Skeletal muscle cell (primary cell): ENCODE measurements at places on chromosomes 2 and 18.

- no peak for DNase-seq
Observed at GRCh38 chr2:146873646-146874259, 971.1 kb upstream of the ACVR2A start.

DNA sequence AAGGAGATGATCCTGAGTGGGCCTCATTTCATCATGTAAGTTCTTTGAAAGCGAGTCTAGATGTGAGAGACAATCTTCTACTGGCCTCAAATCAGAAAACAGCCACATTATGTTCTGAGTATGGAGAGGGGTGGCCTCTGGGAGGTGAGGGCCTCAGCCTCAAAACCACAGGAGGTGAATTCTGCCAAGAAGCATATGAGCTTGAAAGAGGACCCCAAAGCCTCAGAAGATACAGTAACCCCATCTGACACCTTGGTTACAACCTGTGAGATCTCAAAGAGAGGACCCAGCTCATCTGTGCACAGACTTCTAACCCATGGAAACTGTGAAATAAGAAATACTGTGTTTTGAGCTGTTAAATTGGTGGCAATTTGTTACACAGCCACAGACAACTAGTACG is 200.1 kb downstream of the ARHGAP15 start:
- DNase-seq: no peak

GRCh38 chr18:75927791-75928190 is 500.3 kb upstream of the SMIM21 start:
- no peak for DNase-seq

DNA sequence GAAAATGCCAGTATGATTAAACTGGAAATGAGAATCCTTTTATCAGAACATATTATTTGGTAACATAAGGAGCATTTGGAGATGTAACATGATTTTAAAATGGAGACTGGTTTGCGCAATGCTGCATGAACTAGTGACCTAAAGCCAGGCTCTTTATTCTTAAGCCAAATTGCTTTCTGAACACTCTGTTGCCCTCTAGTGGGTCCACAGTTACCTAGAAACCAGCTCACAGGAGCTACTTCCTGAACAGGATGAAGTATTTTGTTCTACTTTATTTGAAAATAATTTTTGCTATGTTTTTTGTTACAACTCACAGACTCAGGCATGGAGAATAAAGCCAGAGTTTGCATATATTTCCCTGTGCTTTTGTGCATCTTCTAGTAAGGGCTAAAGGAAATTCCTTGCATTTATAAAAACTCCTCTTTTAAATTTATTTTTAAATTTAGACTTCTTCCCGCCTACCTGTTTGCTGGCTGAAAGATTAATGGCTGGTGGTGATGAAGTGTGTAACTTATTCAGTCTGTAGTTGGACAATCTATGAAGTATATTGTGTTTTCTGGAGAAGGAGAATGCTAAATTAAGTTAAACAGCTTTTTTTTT is 146.7 kb downstream of the PARD3B start:
- DNase-seq: peak; percentile 77

DNA sequence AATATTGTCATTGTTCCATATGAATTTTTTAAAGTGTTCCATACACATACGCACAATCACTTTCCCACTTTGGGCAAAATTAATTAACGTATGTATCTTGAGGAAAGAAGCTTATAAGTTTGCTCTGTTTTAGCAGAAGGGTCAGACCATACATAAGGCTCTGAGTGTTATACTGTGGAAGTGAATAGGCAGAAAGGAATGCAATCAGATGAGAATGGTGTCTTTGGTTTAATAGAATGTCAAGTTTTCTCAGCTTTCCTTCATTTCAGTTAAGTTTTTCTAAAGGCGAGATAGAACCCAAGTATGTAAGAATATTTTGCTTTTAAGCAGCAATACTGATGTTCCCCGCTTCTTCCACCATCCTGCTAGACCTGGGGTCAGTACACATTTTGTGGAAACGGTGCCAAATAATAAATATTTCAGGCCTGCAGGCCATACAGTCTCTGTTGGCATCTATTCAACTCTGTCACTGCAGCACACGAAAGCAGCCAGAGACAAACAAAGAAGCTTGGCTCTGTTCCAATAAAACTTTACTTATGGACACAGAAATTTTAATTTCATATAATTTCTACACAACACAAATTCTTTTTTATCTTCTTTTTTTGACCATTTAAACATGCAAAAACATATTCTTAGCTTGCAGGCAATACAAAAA is 100.6 kb downstream of the UPP2 start:
- no peak for DNase-seq

- DNase-seq: no peak
Observed at GRCh38 chr2:209389171-209389618, 34.7 kb upstream of the MAP2 start.

GRCh38 chr2:217903859-217904613 is 98.8 kb downstream of the TNS1 start:
- DNase-seq: no peak

DNA sequence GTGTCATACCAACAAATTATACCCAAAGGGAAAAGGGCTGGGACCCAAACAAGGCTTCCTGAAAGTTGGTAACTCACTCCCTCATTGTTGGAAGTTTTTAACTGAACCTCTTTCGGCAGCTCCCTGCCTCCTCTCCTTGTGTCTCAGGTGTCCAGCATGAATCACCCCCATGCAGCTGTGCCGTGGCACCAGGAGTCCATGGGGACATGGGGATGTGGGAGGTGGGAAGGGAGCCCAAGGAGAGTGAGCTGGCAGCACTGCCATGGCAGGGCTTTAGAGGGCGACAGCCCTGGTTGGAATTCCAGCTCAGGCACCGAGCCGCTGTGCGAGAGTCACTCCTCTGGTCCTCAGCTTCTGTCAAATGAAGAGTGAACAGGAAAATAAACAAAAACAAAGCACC is 12.5 kb upstream of the GYPC start:
- no peak for DNase-seq

GRCh38 chr2:183564726-183565125 is 440.5 kb downstream of the NUP35 start:
- DNase-seq: no peak

DNA sequence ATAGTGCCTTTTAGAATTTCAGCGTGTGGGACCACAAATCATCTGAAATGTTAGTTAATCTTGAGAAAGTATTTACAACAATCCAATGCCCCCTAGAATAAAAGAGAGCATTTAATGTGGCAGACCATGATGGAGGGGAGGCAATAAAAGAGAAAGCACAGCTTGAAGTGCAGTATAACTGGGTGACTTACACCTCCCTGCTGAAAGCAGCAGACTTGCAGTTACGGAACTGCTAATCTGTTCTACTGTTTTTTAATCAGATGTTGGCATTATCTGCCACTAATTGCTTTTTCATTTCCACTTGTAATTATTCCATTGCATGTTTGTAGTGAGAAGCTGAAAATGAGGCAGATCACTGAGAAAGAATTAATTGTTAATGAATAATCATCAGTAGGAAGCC is 130.5 kb upstream of the ITGA4 start:
- no peak for DNase-seq

- peak; percentile 25 for DNase-seq
Observed at GRCh38 chr2:44358503-44358902, 2.8 kb downstream of the PREPL start.

DNA sequence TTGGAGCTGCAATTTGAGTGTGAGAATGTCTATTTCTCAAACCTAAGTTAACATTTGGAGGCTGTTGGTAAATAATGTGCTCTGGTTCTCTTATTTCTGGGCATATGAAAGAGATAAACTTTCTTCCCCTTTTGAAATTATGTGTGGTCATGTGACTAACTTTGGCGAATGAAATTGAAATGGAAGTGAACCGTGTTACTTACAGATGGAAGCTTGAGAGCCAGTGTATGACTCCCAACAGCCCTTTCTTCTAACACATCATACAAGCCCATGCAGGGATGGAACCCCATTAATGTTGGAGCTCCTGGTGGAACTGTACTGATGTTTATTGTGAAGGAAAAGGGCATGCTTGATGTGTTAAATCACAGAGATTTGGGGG is 725.8 kb downstream of the TSN start:
- no peak for DNase-seq

DNA sequence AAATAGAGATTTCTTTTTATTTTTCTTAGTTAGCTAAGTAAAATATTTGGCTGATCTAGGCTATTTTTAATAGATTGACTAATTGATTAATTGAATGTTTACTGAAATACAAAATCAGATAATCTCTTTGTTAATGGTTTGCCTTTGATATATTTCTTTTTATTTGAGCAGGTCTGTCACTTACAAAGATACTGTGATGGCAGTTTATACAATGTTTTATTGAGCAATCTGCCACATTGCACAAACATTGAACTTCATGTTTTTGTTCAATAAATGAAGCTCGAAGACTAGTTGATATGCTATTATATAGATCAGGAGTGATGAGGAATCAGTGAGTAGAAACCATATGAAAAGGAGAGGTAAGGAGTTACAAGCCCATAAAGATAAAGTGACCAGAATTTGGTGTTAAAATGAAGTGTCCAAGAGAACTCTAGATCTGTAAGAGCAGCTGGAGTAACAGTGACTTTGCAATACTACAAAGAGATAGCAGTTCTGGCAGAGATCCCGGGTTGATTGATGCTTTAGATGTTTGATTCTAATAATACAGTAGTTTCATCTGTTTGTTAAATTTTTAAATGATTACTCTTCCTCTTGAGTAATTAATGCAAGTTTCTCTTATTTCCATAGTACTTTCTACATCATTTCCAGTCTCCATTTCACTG is 574.2 kb downstream of the CCDC85A start:
- no peak for DNase-seq

GRCh38 chr2:162888652-162889051 is 50.1 kb upstream of the KCNH7 start:
- DNase-seq: no peak

DNA sequence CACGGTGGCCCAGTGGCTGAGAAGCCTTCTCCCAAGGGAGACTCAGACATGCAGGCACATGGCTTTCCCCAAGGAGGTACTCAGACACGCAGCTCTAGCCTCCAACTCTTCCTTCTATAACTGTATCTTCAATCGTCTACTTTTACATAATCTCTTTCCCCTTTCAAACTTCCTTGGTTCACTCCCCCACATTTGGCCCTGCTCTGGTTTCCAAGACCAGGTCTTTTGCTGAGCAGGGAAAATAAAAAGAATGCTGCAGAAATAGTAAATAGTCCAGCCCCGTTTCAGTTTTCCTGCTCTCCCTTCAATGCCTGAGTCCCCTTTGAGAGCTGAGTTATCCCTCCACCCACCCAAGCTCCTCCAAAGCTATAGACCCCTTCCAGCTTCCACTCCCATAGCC is 635.0 kb downstream of the ARHGAP15 start:
- DNase-seq: no peak

GRCh38 chr2:219596954-219597551 is 604 bp upstream of the STK11IP start:
- no peak for DNase-seq

DNA sequence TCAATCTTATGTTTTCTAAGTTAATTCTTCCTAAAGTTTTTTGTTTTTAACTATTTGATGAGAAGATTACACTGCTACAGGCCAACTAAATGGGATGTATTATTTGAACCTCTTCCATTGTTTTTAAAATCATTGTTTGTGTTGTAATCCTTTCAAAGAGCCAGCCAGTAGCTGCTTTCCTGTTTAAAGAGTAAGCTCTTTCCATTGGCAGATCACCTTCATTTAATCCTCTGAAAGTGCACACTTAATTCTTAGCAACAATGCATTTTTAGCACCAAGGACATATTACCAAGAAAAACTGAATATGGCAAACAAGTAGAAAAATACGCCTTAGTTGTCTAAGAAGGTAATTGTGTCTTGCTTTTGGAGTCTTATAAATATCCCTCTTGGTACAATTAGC is 54.0 kb downstream of the MEIS1 start:
- DNase-seq: no peak

DNA sequence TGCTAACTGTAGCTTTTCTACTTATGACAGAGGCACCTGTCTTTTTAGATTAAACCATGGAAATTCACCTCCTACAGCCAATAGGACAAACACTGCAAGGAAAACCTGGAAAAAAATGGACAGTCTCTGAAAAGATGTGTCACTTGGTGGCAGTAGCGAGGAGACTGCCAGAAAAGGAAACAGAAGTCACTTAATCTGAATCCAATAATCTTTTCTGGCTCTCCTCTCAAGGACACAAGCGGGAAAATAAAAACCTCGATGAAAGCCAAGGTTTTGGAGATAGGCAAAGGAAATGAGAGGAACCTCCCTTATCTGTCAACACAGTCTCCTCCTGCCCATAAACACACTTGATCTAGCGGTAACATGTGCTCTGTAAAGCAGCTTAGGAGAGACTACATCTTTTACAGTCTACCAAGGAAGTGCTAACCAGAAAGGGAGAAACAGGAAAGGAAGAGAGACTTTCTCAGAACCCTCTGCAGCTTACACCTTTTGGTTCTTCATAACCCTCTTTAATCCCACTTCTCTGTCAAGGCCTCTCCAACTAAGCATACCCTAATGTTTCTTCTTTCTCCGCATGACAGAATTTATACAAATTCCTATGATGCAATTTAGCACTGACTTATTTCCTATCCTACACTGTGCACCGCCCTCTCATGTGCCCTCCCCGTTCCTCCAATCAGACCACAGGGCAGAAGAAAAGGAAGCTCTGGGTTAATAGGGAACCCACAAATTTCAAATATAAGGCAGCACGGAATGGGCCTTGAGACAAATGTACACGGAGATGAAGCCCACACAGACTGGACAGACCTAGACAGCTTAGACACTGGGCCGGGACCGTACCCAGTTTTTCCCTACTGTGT is 52.8 kb downstream of the CLASP1 start:
- DNase-seq: no peak

DNA sequence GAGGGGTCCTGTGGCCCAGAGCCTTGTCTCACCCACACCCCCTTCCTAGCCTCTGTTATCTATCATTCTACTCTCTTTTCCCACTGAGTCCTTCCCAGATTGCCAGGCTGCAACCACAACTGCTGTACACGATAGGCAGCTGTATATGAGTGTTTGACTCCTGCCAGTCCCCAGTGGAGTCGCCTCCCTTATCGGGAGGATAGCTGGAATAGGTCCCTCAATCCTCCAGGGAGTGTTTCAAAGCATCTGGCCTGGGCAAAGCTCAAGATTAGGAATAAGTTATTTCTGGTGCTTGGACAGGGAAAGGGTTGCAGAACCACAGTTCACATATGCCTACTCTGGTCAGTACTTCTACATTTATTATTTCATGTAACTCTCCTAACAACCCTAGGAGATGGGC is 4.8 kb downstream of the MSGN1 start:
- no peak for DNase-seq

- DNase-seq: no peak
Observed at GRCh38 chr2:86068136-86068588, 37.5 kb downstream of the POLR1A start.

- DNase-seq: no peak
Observed at GRCh38 chr2:112684415-112684775, 36.4 kb upstream of the NT5DC4 start.

DNA sequence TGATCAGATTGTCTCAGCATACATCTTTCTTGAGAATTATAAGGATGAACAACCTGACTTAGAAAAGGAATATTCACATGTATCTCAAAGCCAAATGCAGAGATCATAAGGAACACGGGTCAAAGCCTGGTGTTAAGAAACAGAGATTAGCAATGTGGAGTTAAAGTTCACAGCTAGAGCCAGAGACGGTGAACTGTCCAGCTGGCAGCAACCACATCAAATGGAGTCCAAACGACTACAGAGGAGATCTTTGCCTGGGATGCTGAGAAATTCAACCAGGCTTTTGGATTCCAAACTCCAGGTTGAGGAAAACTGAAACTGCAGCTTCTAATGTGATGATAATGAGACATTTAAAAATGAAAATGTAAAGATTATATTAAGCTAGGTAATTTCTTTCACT is 939.9 kb upstream of the NXPH2 start:
- DNase-seq: no peak

GRCh38 chr2:106161938-106162820 is 31.9 kb downstream of the UXS1 start:
- no peak for DNase-seq

- DNase-seq: no peak
Observed at GRCh38 chr2:64943387-64944150, 45.6 kb upstream of the SLC1A4 start.
